Jurkat, Clone E6-1 (cell line): ENCODE measurements at places on chromosomes 11 and 22.

DNA sequence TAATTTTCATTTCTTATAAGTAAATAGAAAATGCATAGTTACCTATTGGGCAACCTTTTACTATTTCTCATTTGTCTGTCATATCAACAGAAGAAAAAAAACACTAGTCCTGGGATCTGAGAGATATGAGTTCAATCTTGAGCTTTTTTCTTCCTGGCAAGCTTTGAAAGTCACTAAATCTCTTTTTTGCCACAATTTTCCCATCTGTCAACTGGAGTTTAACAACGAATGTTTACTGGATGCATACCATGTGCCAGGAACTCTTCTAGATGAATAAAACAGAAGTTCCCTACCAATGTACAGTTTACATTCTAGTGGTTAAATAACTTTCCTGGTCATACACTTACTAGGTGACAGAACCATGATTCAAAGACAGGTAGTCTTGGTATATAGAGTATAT, 31.0 kb downstream of the FSHB start:
- DNase-seq = no peak

DNA sequence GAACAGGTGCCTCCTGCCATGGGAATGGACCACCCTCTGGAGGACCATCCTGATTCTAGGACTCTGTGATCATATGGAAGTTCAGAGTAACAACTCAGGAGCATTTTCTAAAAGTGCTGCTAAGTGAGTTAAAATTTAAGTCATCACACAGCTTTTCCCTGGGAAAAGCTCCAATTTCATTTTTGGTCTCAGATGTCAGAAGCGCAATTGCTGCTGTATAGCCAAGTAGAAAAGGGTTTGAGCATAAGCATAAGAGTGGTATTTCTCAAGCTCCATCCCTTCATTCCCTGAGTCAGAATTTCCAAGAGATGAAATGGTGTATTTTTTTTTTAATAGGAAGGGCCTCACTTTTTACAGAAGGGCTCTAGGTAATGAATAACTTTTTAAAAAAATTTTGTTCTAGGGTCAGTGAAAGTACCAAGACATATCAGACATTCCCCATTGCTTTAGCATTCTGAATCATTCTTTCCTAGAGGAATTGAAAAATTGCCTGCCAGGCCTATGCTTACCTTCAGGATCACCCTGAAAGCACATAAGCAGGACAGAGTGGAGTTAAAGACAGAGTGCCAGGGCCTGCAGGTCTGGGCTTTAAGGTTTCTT, 564.5 kb upstream of the ISX start:
- no peak for DNase-seq

DNA sequence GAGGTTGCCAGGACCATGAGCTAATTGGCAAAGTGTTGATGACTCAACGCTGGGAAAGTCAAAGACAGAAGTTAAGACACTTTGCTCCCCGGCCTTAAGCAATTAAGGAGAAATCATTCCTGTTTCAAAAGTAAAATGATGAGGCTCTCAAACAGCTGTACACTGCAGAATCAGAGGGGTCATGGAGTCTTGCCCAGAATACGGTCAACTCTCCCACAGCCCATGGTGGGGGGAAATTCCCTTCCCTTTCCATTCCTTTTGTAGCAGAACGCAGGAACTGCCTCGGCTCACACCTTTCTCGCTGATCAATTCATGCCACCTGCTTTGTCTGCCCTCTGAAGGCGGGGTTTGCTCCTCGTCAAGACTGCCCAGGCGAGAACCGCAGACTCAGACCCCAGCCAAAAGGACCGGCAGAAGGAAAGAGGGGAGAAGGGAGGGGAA, 52.8 kb downstream of the MN1 start:
- no peak for DNase-seq

- no peak for DNase-seq
These were observed 30.7 kb upstream of the STK33 start for GRCh38 chr11:8624698-8625097.
